Nucleus accumbens (tissue), 56 donors: ENCODE measurements at places on chromosomes 2 and 18.

DNA sequence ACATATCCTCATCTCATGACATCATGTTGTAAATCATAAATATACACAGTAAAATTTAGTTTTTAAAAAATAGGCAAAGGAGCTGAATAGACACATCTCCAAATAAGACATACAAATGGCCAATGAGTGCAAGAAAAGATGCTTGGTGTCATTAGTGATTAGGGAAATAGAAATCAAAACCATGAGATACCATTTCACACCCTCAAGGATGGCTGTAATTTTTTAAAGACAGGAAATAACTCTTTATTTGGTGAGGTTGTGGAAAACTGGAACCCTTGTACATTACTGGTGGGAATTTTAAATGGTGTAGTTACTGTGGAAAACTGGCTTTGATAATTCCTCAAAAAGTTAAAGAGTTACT, 141.6 kb downstream of the PTRHD1 start:
- DNase-seq = no peak

GRCh38 chr18:55214534-55214933, 255.3 kb upstream of the CCDC68 start:
- DNase-seq = no peak

DNA sequence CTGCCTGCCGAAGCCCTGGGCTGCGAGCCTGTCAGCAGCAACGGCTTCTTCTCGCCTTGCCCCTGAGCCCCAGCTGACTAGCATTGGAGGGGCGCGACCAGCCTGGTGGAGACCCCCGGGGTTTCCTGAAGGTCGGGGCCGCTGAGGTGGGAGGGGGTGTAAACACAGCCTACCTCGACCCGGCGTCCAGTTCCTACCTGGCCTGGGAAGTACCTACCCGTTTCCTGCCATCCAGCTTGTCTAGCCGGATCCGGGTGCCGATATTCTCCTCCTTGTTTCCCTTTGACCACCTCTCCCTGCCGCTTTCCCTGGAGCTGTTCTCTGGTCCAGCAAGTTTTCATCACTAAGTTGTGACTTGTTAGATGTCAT, 511 bp downstream of the MOB4 start:
- peak; percentile 56 for DNase-seq

- DNase-seq = no peak
These were observed 20.0 kb downstream of the SLC66A2 start for GRCh38 chr18:79931475-79931874.

DNA sequence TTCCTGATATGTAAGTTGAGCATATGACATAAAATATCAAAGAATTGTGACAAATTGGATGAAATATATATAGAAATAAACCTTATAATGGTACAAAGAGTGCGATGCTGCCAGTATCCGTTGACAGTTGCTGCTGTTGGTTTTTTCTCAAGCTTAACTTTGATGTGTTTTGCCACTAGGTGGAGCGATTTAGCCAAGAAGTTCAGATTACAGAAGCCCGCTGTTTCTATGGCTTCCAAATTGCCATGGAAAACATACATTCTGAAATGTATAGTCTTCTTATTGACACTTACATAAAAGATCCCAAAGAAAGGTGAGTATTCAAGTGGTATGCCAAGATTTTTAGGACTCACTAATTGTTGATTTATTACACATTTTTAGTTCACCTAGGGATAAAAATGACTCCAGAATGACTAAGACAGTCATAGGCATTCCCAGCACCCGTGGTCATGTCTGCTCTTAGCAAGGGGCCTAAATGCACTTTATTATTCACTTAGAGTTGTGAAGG, 2.1 kb downstream of the RRM2 start:
- DNase-seq = no peak

DNA sequence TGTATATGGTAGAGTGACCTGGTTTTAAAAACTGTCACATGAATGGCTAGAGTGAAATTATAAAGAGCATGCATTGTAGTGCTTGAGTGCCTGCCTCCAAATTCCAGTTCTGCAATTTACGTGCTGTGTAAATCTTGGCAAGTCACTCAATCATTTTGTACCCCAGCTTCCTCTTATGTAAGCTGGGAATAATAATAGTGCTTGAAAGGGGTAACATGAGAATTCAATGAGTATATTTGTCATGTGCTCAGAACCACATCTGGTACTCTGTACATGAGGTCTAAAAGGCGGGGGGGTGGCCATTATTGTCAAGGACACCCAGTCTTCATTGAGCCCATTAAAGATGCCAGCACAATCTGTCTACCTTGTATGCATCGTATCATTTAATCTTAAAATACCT, 214.8 kb downstream of the MC4R start:
- DNase-seq = no peak

GRCh38 chr2:159716857-159717256, 4.6 kb downstream of the MARCHF7 start:
- no peak for DNase-seq

DNA sequence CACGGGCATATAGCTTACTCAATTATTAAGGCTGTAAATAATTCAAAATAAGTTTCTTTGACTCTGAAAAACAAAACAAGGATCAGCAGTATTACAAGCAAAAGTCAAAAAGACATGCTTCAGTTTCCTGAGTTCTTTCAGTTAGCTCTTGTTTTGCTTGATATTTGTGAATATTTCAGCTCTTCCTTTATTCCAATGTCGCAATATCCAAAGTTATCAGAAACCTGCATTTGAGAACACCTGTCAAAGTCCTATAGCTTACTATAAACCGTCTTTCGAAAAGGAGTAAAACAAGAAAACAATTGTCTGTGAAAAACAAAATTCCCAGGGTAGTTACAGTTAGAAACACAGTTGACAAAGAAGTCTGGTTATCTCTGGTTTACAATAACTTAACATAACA, 14.7 kb downstream of the CYP27A1 start:
- DNase-seq = no peak

DNA sequence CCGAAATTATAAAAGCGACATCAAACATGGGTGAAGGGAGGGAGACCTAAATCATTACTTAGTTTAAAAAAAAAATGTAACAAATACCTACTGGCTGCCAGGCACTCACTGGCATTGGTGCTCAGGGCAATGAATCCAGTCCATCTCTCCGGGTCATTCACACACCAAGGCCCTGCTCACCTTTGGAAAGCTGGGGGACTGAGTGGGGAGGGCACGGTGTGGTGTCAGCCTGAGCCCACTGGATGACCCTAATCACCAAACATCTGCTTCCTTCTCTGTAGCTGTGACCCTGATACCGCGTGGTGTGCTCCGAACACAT, 336 bp upstream of the DDX1 start:
- no peak for DNase-seq

- DNase-seq = no peak
These were observed 40.3 kb downstream of the DAPL1 start for GRCh38 chr2:158835431-158835830.

GRCh38 chr2:180520921-180521581, 459.4 kb upstream of the UBE2E3 start:
- no peak for DNase-seq

DNA sequence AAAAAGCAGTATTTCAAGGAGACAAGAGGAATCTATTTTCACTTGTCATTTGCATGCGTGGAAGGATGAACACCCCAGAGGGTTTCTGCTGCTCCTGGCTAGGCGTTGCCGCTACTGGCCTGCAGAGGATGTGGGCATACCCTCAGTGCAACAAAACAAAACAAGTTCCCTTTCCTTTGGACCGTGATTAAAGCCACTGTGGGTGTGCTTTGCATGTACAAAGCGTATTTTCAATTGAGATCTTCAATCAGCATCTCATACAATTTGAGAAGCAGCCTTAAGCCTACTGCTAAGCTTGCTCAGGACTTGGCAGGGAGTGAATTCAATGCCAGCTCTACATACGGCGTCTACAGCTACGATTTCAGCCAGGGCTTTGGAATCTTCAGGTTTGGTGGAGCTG, 298.4 kb downstream of the LPIN1 start:
- DNase-seq = no peak
